Peyer's patch (tissue), 4 donors: ENCODE measurements at places on chromosomes 1 and 21. TPM values are rescaled to one million over a fixed set of nuclear protein-coding genes. Genes with fewer than 3 reads are reported as not detected.

BTBD8 gene
- total RNA-seq: 4.6 TPM

FTCD gene
- 0.67 TPM for total RNA-seq

SH3D21 gene
- 75.9 TPM for total RNA-seq

RRAGC gene
- 16.0 TPM for total RNA-seq

DNA sequence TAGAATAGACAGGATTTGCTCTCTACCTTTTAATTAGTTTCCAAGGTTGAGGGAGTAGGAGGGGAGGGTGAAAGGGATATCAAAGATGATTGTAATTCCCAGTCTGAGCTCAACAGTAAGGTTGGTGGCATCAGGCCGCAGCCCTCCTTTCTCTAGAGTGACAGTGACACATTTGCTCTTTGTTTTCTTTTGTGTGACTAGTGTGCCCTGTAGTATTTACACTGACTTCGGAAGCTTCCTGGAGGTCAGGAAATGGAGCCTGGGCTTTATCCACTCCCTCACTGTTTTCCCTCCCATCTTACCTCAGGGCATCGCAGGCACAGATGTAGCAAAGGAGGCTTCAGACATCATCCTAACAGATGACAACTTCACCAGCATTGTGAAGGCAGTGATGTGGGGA, 44.7 kb upstream of the LAX1 start:
- no peak overlapping the region for H3K4me3 ChIP-seq
- H3K27ac ChIP-seq: no peak overlapping the region
- H3K27me3 ChIP-seq: no peaks in the 10 kb centered on the region

DNA sequence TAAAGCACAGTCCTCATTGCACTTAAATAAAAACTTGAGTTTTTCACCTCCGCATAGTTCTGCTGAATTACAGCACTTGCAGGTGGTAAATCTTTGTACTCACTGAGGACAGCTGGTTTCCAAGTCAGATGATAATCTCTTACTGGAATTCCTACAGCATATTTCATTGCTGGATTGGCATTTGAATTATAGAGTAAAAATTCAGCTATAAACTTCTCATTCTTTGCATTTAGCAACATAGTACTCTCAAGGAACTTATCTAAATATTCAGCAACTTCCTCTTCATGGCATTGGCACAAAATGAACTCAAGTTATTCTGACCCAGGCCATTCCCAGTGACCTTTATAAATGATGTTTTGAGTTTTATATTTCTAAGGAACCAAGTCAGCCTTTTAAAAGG, 23.4 kb downstream of the GORAB start:
- H3K27me3 ChIP-seq: no peaks in the 10 kb centered on the region
- no peaks in the 10 kb centered on the region for H3K4me1 ChIP-seq

DNA sequence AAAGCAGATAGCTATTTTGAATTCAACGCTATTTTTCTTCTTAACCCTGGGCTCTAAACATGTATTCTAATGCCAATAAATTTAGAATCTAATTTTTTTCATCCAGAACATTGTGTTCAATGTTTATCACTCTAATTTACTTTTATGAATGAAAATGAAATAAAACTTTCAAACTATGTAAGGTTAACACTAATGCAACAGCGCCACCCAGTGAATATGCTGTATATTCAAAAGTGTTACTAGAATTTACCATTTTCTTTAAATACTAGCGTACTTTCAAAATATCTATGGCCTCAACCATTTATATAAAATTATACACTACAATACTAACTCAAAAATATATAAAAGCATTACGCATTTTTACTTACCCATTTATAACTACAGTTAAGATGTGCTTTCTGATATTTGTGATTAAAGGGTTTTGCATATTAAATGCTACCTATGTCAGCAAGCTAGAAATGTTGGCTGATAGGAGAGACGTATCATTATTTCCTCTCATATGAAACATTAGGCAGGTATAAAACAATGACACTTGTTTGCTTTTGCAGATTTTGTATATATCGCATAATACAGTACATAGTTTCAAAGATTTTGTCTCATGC, 5.9 kb upstream of the NUF2 start:
- DNase-seq: peak; percentile 25
- peaks cover 10% of the 10 kb centered on the region for H3K36me3 ChIP-seq
- H3K4me1 ChIP-seq: no peaks in the 10 kb centered on the region
- H3K4me3 ChIP-seq: no peak overlapping the region
- no peaks in the 10 kb centered on the region for H3K27me3 ChIP-seq

GRCh38 chr1:224080115-224080774, 33.7 kb upstream of the FBXO28 start:
- H3K4me1 ChIP-seq: no peaks in the 10 kb centered on the region
- H3K36me3 ChIP-seq: no peaks in the 10 kb centered on the region
- DNase-seq: no peak
- H3K4me3 ChIP-seq: no peak overlapping the region

DNA sequence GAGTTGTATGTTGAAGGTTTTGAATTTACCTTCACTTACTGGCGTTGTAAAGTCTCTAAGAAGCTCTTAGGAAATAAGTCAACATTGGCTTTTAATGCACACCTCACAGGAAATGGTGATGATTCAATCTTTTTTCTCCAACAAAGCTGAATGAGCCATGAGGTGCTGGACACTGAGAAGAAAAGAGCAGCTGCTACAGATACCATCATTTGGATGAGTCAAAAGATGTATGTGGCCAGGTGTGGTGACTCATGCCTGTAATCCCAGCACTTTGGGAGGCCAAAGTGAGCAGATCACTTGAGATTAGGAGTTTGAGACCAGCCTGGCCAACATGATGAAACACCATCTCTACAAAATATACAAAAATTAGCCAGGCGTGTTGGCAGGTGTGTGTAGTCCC, 3.3 kb upstream of the IL23R start:
- no peaks in the 10 kb centered on the region for H3K27me3 ChIP-seq
- no peak overlapping the region for H3K4me3 ChIP-seq
- DNase-seq: no peak
- H3K36me3 ChIP-seq: no peaks in the 10 kb centered on the region

DNA sequence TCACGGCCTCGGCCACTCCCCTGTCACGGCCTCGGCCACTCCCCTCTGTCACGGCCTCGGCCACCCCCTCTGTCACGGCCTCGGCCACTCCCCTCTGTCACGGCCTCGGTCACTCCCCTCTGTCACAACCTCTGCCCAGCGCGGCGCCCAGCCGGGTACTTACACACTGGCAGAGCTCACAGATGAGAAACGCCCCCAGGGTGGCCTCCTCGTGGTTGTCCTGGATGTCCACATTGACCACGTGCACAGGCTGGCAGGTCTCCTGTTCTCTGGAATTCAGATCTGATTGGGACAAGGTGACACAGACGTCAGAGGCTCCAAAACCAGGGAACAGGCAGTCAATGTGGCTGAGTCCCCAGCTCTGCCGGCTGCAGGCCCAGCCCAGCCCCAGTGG, 3.3 kb upstream of the TMEM240 start:
- H3K27ac ChIP-seq: no peak overlapping the region
- peaks cover 20% of the 10 kb centered on the region for H3K36me3 ChIP-seq
- H3K4me1 ChIP-seq: peaks cover 4% of the 10 kb centered on the region

DNA sequence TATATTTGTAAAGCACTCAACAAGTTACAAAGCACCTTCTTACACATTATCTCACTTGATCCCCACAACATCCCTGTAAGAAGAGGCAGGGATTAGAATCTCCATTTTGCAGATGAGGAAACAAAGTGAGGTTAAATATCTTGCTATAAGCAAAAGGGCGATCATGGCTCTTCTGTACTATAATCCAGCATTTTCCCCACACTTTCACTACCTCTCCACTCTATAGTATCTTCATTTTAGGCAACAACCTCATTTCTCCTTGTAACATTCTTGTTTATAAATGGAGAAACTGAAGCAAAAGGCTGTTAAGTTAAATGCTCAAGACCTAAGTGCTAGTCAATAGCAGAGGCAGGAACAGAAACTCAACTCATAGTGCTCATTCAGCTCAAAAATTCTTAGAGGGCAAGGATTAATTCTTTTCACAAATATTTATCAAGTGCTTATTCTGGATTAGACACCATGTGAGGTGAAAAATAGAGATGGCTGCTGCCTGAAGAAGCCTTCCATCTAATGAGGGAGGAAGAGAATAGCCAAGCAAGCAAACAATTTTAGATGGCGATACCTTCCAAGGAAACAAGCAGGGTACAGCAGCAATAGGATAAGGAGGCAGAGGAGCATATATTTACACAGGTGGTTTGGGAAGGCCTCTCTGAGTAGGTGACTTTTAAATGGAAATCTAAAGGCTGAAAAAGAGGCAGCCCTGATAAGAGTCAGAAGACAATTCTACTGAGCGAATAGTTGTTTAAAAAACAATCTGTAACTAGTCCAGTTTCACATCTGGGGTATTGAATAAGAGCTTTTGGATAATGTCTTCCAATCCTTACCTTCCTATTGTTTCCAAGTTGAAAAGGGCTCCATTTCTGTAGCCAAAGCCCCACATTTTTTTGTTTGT, 3.5 kb downstream of the ERRFI1 start:
- DNase-seq: no peak
- no peaks in the 10 kb centered on the region for H3K4me1 ChIP-seq
- no peak overlapping the region for H3K4me3 ChIP-seq
- no peaks in the 10 kb centered on the region for H3K36me3 ChIP-seq
- H3K27me3 ChIP-seq: no peaks in the 10 kb centered on the region

GRCh38 chr1:3645666-3646355, 4.1 kb downstream of the WRAP73 start:
- H3K36me3 ChIP-seq: no peaks in the 10 kb centered on the region
- no peak overlapping the region for H3K27ac ChIP-seq
- peaks cover 5% of the 10 kb centered on the region for H3K27me3 ChIP-seq
- peaks cover 13% of the 10 kb centered on the region for H3K4me1 ChIP-seq
- DNase-seq: no peak
